NCI-H1048 (cell line): ENCODE measurements at places on chromosomes 1 and 21.

DNA sequence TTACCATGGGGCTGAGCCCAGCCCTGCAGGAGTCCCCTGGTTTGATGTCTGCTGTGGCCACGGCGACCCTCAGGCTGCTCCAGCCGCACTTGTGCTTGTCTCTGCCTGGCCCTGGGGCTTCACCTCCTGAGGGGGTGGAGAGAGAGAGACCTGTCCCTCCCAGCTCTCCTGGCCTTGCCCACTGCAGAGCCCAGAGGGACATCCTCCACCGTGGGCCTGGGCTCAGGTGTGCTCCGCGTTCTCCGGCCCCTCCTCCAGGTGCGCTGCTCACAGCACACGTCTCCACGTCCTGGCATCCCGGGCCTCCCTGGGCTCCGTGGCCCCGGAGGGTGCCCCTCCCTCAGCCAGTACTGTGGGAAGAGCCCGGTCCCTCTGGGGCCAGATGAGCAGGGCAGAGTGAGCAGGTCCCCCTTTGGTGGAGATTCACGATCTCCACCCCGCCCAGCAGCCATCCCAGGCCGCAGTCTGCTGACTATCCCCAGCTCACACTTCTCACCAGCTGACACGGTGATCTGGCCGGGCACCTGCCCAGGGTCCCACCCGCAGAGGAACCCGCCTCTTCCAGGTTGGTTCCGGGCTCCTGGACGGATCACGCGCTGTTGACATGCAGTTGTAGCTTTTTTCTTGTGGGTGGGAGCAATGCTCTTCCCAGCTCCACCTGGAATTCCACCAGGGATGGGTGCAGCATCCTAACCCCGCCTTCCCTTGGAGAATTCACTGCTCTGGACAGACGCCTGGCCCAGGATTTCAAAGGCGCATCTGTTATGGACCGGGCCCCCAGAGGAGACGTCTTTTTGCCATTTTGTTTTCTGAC is 41.8 kb upstream of the POFUT2 start:
- DNase-seq, result no peak

- no peak for DNase-seq
Measured at GRCh38 chr21:38752051-38752505, 53.7 kb upstream of the ETS2 start.

DNA sequence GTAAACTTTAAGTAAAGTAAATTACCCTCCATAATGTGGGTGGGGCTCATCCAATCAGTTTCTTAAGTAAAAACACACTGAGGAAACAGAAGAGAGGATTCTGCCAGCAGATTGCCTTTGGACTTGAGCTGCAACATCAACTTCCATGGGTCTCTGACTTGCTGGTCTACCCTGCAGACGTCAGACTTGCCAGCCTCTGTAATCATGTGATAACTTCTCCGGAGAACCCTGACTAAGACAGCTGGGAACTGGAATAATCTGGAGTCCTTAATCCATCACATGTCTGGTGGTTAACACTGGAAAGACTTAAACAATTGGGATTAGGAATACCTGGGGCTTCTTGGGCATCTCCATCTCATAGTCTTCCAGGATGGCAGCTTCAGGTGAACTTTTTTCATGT is 13.2 kb upstream of the CEP350 start:
- DNase-seq, result no peak

GRCh38 chr1:29719253-29719652 is 482.9 kb downstream of the PTPRU start:
- DNase-seq, result no peak

- DNase-seq, result no peak
Measured at GRCh38 chr1:20073256-20073655, 3.3 kb downstream of the PLA2G5 start.

DNA sequence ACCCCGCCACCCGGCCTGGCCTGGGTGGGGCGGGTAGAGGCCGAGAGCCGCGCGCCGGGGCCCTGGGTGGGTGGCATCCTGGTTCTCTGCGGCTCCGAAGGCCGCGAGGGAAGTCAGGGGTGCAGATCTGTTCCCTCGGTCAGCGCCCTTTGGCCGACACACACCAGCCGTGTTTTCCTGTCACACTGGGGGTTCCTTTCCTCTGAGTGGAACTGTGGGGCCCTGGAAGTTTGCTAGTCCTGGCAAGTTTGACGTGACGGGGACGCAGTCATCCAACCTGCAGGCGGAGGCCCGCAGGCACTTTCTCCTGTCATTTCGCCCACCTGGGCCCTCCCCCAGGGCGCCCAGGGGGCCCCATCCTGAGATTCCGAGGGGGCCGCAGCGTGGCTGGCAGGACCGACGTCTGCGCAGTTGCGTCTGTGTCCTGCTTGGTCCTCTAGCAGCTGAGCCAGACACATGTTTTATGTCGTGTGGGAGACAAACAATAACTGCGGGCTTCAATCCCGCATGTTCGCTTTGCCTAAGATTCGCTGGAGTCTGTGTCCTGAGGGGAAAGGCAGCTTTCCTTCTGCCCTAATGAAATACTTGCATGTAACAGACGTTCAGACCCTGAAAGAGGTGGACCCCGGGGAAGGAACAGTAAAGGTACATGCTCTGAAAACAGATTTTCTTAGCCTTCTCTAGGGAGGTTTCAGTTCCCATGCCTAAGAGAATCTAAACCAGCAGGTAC is 1.5 kb downstream of the FAM163A start:
- no peak for DNase-seq

DNA sequence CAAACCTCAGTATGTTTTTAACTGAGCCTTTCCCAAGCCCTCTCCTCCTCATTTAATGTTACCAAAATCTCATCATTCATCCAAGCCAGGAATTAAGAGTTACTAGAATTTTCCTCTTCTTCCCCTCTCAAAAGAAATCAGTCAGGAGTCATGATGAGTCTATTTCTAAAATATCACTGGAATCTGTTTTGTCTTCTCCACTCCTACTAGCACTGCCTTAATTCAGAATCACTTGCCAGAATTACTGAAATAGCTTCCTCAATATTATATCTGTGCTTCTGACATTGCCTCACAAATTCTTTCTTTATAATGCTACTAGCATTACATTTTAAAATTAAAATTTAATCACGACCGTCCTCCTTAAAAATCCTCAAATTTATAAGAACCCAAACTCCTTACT is 106.1 kb downstream of the PTGER3 start:
- no peak for DNase-seq
